ENCODE measurements at places on chromosomes 12 and 14. TPM values are rescaled to one million over a fixed set of nuclear protein-coding genes. Genes with fewer than 3 reads are reported as not detected.

- peak; percentile 17 for DNase-seq
These were observed 36.9 kb upstream of the SINHCAF start for GRCh38 chr12:31362759-31363415.

The CTSG gene
- total RNA-seq, result not detected

The KSR2 gene
- total RNA-seq, result 0.02 TPM

DNA sequence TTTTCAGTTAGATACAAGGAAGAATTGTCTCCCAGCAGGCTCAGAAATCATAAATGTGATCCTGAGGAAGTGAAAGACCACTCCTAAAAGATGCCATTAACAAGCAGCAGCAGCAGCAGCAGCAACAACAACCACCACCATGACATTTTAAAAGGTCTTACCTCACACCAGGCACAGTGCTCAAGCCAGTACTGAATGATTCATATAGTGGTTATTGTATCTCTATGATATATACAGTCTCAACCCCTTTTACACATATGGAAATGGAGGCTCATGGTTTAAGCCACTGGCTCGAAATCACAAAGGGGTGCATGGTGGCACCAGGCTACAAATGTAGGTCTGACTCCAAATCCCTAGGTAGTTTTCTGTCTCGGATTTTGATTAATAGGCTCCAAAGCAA is 126.9 kb downstream of the KTN1 start:
- DNase-seq, result no peak

DNA sequence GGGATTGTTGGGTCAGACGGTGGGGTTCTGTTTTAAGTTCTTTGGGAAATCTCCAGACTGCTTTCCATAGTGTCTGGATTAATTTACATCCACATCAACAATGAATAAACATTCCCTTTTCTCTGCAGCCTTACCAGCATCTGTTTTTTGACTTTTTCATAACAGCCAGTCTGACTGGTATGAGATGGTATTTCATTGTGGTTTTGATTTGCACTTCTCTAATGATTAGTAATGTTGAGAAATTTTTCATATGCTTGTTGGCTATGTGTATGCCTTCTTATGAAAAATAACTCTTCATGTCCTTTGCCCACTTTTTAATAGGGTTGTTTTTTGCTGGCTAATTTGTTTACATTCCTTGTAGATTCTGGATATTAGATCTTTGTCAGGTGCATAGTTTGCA is 140.8 kb upstream of the CNTN1 start:
- DNase-seq, result no peak

GRCh38 chr12:43284486-43285158 is 267.4 kb downstream of the ADAMTS20 start:
- DNase-seq, result peak; percentile 18

All from MCF 10A (cell line).